ENCODE measurements at places on chromosomes 6 and 20. TPM values are rescaled to one million over a fixed set of nuclear protein-coding genes. Genes with fewer than 3 reads are reported as not detected.

DNA sequence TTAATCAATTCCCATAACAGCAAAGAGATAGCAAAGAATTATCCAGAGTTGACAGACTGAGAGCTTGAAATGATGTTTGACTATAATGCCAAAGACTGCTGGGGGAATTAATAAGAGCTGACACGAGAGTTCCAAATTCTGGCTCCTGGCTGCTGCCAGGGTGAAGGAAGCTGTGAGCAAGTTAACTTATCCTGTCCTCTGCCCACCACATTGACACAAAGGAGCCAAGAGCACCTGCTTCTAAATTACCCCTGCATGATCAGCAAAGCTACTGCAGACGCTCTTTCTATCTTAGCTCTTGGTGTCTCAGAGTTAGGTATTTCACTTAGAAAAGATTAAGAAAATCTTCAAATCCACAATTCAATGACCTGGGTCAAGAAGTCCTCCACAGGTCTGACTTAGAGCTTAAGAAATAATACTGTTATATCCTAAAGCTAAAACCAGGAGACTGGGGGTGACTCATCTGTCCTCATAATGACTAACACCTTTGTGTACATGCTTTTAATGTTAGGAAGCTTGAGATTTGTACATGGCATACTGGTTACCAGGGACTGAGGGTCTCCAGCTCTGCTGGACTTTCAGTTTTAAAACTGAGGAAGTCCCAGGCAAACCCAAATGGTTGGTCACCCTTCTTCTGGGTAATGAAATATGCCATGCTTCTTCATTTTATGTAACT lies 13.2 kb upstream of the FRK start:
- no peak overlapping the region for H3K27ac ChIP-seq
- H3K4me1 ChIP-seq = no peaks in the 10 kb centered on the region
- no peaks in the 10 kb centered on the region for H3K27me3 ChIP-seq
- no peak overlapping the region for H3K4me3 ChIP-seq
- no peaks in the 10 kb centered on the region for H3K36me3 ChIP-seq

- DNase-seq = no peak
- H3K36me3 ChIP-seq = no peaks in the 10 kb centered on the region
- H3K4me3 ChIP-seq = no peak overlapping the region
- no peaks in the 10 kb centered on the region for H3K27me3 ChIP-seq
These were observed 662.6 kb downstream of the BCKDHB start for GRCh38 chr6:80769106-80769505.

- H3K27ac ChIP-seq = no peak overlapping the region
- peaks cover 25% of the 10 kb centered on the region for H3K27me3 ChIP-seq
These were observed 6.3 kb downstream of the OXT start for GRCh38 chr20:3077618-3078134.

DNA sequence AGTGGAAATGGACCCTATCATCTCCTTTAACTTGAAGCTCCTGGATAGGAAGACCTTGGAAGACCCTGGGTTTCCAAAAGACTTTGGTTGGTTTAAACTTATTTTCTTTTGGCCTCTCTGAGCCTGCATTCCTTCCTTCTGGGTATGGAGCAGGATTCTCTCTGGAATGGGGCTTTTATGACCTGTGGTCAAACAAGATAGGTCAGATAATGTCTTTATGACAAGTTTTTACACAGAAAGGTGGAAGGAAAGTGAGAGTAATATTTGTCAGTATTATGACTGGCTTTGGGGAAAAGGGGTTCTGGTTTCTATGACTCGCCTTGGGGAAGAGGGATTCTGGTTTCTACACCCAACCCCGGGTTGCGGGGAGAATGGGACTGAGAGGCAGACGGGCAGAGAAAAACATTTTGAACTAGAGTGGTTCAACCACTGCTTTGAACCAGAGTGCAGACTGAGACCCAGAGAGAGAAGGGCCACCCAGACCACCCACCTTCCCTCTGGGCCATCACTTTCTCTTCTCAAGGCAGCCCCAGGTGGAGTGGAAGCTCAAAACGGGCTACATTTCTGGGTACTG lies 37.6 kb upstream of the KCNK5 start:
- H3K27me3 ChIP-seq = no peaks in the 10 kb centered on the region
- no peaks in the 10 kb centered on the region for H3K4me1 ChIP-seq
- DNase-seq = no peak
- H3K36me3 ChIP-seq = no peaks in the 10 kb centered on the region
- no peak overlapping the region for H3K4me3 ChIP-seq

GFRAL gene
- not detected for total RNA-seq

DNA sequence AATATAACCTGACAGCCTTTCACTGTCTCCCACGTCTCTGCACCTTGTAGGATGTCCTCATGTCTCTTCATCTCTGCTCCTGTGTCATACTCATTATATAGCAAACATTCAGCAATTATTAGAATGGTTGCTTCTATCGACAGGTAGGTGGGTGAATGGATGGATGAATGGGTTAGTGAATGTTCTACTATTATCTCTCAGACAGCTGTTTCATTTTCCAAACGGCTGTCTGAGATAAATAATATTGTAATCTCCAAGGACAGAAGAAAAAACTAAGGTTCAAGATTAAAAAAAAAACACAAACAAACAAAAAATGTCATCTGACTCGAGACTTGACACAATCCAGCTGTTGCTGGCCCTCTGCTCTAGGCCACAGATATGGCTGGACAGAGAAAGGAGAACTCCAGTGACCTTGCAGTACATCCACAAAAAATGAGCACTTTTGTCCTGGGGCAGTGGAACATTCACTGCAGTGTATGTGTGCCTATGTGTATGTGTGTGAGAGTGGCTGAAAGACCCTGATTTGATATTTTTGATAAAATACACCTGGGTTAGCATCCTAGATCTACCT lies 2.1 kb downstream of the HNF4A start:
- no peaks in the 10 kb centered on the region for H3K36me3 ChIP-seq
- H3K27ac ChIP-seq = no peak overlapping the region
- no peaks in the 10 kb centered on the region for H3K27me3 ChIP-seq

CLPSL1 gene
- total RNA-seq = not detected

DNA sequence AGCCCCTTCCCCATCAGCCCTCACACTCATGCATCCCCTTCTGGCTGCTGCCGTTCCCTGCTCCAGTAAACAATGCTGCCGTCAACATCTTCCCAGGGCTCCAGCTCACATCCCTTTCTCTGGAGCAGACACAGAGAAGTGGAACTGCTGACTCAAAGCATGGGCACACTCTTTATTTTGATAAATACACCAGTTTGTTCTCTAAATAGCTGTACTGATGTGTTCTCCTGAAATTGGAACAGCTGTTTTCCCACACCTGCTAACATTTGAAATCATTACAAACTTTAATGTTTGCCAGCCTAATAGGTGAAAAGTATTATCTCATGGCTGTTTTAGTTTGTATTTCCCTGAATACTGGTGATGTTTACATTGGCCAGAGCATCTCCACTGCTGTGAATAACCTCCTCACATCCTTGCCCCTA lies 102.1 kb upstream of the NXT1 start:
- DNase-seq = no peak
- H3K27me3 ChIP-seq = no peaks in the 10 kb centered on the region
- peaks cover 5% of the 10 kb centered on the region for H3K4me1 ChIP-seq
- no peaks in the 10 kb centered on the region for H3K36me3 ChIP-seq

DNA sequence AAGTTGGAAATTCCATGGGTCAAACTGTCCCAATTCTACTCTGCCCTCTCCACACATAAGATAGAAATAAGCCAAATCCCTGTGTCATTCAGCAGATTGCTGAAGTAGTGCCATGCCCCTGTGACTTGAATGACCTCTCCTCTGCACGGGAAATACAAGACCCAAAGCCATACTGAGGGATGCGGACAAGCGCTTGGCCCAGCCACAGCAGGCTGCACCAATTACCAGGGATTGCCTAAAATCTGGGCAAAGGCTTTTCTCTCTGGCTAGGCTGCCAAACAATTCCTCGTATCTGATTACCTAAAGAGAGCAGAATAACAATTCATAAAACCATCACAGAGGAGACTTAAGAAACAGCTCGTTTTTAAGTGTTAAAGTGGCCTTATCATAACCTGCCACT lies 421.8 kb upstream of the JARID2 start:
- no peak for DNase-seq
- H3K27ac ChIP-seq = peak overlapping the region; percentile 0
- no peaks in the 10 kb centered on the region for H3K27me3 ChIP-seq
- no peaks in the 10 kb centered on the region for H3K36me3 ChIP-seq
- peaks cover 17% of the 10 kb centered on the region for H3K4me1 ChIP-seq

NFATC2 gene
- 4.6 TPM for total RNA-seq

PDE10A gene
- 12.8 TPM for total RNA-seq

- no peaks in the 10 kb centered on the region for H3K27me3 ChIP-seq
- no peak overlapping the region for H3K27ac ChIP-seq
- no peaks in the 10 kb centered on the region for H3K36me3 ChIP-seq
- no peaks in the 10 kb centered on the region for H3K4me1 ChIP-seq
- DNase-seq = no peak
These were observed 148.3 kb downstream of the TFAP2B start for GRCh38 chr6:50966986-50967385.

RAET1L gene
- total RNA-seq = not detected

C20orf141 gene
- not detected for total RNA-seq

GRCh38 chr6:131136021-131136786 lies 937 bp downstream of the AKAP7 start:
- peaks cover 10% of the 10 kb centered on the region for H3K4me1 ChIP-seq
- H3K27me3 ChIP-seq = no peaks in the 10 kb centered on the region
- H3K27ac ChIP-seq = peak overlapping the region; percentile 70

GSTA1 gene
- 0.50 TPM for total RNA-seq

GRCh38 chr6:112014483-112014882 lies 39.4 kb upstream of the CCN6 start:
- H3K4me3 ChIP-seq = no peak overlapping the region
- no peaks in the 10 kb centered on the region for H3K36me3 ChIP-seq
- no peak for DNase-seq
- H3K4me1 ChIP-seq = peaks cover 7% of the 10 kb centered on the region
- H3K27ac ChIP-seq = no peak overlapping the region
- H3K27me3 ChIP-seq = no peaks in the 10 kb centered on the region

DNA sequence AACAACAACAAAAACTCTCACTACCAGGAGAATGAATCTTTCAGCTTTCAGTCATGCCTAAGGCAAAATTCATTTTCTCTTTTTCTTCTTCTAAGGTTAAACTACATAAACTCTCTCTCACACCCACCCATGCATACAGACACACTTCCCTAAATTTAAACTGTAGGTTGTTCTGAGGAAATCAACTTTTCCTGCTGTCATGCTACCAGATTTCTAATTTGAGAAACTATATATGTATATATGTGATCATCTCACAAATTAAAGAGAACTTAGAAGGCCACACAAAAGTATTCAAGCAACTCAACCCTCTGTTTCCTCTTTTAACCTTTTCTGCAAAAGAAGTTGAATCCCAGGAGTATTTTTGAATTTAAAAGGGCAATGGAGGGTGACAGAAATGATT lies 532.5 kb downstream of the KIF16B start:
- no peaks in the 10 kb centered on the region for H3K36me3 ChIP-seq
- no peak for DNase-seq
- H3K27me3 ChIP-seq = no peaks in the 10 kb centered on the region
- no peaks in the 10 kb centered on the region for H3K4me1 ChIP-seq
- no peak overlapping the region for H3K4me3 ChIP-seq

- no peak overlapping the region for H3K27ac ChIP-seq
- no peak overlapping the region for H3K4me3 ChIP-seq
- peaks cover 2% of the 10 kb centered on the region for H3K36me3 ChIP-seq
- no peaks in the 10 kb centered on the region for H3K27me3 ChIP-seq
These were observed 38.3 kb downstream of the PDRG1 start for GRCh38 chr20:31913431-31914157.

- H3K4me1 ChIP-seq = peaks cover 7% of the 10 kb centered on the region
- H3K4me3 ChIP-seq = no peak overlapping the region
- no peak for DNase-seq
- peaks cover 14% of the 10 kb centered on the region for H3K27me3 ChIP-seq
- H3K36me3 ChIP-seq = no peaks in the 10 kb centered on the region
These were observed 281.2 kb upstream of the SUPT3H start for GRCh38 chr6:45658958-45659357.

DNA sequence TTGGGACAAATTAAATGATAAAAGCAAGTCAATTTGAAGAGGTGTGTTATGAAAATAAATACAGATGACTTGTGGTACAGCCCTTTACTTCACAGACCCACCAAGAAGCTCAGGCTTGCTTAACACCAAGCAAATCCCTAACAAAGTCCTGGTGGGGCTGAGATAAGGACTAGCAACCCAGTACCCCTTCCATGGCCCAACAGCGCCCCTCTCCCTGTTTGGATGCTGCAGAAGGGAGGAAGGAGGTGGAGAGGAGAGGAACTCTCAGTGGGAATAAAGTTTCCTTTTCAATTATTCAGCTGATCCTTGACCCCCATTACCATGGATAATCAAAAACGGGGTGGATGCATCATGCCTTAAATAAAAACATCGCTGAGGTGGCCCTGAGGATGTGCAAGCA lies 4.5 kb upstream of the ZNF831 start:
- H3K4me1 ChIP-seq = peaks cover 3% of the 10 kb centered on the region
- H3K4me3 ChIP-seq = no peak overlapping the region
- no peak overlapping the region for H3K27ac ChIP-seq
- no peak for DNase-seq

NPEPL1 gene
- 22.0 TPM for total RNA-seq

FOXQ1 gene
- total RNA-seq = 1.1 TPM

DNA sequence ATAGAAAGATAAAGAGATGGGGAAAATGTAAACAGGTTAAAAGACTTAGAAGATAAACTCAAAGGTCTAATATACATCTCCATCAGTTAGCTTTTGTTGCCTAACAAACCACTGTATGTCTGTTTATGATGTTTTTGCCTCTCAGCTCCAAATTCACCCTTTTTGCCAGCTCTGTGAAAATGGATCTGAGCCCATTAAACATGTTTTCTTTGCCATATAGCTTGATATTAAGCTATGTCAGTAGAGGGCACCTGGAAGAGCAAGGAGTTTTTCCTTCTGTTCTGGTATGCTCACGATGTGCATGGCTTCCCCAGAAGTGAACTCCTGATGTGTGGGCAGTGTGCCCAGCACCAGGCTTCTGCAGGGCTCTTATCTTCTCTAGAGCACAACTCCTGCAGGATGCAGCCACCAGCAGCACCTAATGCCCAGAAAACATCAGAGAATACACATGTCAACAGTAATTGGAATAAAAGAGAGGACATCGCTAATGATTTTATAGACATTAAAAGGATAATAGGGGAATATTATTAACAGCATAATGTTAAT lies 14.6 kb upstream of the SNX9 start:
- no peaks in the 10 kb centered on the region for H3K36me3 ChIP-seq
- no peak overlapping the region for H3K4me3 ChIP-seq
- no peak for DNase-seq

ARMH2 gene
- total RNA-seq = 1.1 TPM

GLP1R gene
- 0.61 TPM for total RNA-seq

- H3K4me3 ChIP-seq = no peak overlapping the region
- no peak overlapping the region for H3K27ac ChIP-seq
- H3K27me3 ChIP-seq = no peaks in the 10 kb centered on the region
- peaks cover 11% of the 10 kb centered on the region for H3K36me3 ChIP-seq
- no peak for DNase-seq
- no peaks in the 10 kb centered on the region for H3K4me1 ChIP-seq
These were observed 17.0 kb upstream of the SLA2 start for GRCh38 chr20:36663031-36663430.

RNF182 gene
- 25.6 TPM for total RNA-seq

CAGE1 gene
- 0.10 TPM for total RNA-seq
